ENCODE measurements at places on chromosomes 2 and 18.

DNA sequence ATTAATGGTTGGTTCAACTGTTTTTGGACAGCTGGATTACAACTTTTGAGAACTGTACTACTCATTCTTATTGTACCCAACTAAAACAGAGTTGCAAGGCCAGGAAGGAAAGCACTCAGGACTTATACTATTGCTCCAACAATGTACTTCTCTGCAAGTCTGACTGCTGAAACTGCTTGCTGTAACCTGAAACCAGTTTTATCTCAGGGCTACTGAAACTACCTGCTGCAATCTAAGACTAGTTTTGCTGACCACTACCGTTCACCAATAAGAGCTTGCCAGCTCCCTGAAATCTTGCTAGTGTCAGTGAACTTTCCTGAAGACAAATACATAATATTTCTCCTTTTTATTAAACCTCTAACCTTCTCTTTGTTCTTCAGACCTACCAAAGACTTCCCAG, 157.3 kb downstream of the CDCA7 start:
- DNase-seq, result no peak

- no peak for DNase-seq
Observed at GRCh38 chr2:102359527-102359926, 3.9 kb downstream of the IL18R1 start.

DNA sequence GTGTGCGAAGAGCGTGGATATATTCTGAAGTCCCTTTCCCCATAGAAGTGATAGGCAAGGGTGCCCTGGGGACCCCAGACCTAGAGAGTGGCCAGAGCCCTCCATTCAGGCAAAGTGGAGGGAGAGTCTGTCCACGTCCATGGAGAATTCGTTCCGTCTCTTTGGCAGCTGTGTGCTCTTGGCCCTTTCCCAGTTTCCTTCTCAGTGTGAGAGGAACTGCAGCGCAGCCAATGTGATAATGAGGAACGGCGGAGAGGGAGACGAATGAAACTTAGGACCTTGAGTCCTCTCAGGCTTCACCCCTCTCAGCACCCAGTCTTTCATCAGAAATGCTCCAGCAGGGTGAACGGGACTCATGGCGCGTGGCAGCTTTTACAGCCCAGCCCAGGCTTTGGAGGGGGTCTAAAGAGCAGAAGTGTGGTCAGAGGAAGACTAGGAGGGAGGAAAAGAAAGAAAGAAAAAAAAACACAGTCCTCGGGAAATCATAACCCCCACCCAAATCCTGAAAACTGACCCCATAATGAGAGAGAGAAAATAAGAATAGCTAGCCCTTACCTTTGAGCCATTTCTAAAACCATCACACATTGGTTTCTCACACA, 95.0 kb upstream of the RIOK3 start:
- no peak for DNase-seq

DNA sequence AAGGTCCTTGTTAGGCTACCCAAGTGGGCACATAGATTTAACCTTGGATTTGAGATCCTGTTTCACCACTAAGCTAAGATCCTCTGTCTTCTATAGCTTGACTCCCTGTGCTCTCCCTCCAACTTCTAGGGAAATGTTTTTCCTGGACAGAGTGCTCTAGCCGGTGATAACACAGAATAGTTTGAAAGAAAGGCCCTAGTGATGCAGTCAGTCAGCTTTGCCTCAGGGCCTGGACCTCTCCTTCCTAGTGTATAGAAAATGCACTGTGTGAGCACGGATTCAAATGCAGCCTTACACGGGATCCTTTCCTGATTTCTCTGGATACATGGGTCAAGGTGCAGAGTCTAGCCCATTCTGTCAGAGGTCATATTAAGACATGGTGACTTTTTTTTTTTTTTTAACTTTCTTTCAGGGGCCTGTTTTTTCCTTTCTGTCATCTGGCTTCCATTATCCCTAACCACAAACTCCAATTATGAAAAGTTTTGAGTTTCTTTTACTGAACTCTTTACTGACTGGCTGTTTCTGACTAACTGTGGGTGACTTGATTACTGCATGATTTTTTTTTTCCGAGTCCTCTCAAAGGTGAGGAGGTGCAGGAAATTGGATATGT, 122.6 kb downstream of the LRP1B start:
- DNase-seq, result no peak

DNA sequence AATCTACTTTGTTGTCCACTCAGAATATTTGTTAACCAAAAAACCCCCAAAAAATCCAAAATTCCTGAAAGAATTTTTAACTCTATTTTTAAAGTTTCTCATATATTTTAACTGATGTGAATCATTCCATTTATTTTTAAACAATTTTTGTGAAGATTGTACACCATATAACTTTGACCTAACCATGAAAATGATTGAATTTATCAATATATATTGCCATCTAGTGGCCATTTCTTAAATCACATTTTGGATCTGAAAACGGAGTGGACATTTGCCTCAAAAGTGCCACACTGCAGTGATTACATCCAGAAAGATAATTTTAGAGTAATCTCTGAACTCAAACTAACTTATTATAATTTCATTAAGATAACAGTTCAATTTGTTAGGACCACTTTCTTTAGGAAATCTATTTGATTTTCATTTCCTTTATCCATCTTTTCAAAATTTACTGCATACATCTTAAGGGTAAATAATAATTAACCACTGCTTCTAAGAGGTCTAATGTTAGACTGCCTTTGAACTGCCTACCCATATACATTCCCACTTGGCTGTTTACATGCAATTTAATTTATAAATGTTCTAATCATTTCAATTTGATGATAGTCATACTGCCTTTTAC, 71.1 kb downstream of the DSC3 start:
- DNase-seq, result no peak

DNA sequence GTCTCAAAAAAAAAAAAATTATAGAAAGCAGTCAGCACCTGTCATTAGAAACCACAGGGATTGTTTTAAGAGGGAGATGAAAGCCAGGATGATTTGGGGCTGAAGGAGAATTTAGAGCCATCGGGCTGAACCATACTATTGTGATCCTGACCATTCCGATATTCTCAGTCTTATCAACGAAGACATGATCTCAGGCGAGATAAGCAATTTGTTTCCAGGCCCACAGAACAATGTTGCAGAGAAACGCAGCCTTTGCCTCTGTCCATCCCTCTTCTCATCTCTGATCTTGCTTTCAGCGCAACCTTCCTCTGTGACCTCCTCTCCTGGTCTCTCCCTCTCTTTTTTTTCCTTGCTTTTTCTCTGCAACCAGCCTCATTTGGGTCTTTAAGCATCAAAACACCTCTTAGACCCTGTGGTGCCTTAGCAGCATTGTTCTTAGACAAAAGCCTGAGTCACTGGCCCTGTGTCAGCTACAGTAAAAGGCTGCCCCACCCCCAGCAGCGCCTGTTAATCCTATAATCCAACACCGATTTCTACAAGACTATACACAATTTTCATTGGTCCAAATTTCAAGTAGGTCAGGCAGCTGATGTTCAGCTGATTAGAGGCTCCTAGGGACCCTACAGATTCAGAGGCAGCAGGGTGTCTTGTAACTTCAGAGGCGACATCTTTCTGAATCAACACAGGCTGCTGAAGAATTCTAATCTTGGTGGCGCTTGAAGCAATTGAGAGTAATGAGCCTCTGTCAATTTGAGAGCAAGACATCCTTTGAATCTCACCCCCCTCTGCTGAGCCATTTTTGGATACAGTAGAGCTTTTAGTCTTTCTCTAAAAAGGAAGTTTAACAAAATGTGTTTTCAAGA, 206.0 kb downstream of the NCK2 start:
- DNase-seq, result no peak

- DNase-seq, result no peak
Observed at GRCh38 chr2:188391354-188391753, 99.7 kb downstream of the GULP1 start.

GRCh38 chr2:191410646-191411436, 165.6 kb downstream of the MYO1B start:
- no peak for DNase-seq

DNA sequence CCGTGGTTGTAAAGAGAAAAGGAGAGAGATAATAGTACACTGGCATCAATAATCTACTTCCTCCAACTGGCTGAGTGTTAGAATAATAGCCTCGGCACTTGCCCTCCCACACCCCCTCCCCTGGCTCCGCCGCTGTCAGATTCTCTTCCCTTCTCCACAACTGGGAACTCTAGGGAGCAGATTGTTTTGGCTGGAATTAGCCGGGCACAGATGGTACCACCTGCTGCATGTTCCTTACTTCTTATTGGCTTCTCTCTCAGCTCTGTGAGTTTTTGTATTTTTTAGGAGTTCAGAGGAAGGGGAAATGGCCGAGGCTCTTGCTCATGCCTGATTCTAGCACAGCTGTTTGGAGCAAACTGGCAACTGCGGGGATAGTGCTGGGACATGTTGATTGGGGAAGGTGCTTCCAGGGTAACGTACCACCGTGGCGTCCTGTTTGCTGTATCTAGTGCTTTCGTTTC, 140.0 kb downstream of the ZEB2 start:
- DNase-seq, result no peak

DNA sequence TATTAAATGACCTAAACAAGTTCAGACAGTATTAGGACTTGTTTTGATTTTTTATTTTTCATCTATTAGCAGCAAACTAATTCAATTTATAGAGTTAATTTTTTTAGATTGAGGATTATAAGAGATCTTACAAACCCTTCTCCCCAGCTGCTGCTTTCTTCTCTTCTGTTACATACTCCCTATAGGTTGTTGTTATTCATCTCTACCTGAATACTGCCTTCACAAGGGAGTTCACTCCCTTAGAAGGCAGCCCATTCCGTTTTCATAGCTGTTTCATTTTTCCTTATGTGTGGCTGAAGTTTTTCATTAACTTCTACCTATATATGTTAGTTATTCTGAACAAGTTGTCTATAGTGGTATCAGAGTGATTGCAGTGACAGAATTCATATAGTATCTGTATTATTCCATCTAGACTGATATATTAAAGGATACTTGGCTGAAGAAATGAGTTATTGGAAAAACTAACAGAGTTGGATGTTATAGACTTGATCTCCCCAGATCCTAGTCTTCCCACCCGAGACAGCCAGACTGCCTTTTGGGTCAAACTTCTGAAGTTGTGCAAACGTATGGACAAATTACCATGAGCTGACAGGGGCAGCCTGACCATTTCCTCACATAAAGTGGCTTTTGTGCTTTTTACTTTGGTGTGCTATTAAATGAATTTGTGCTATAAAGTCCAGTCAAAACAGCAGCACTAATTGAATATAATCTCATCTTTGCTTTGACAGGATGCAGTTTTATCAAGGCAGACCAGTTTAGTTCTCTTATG, 8.7 kb downstream of the GLS start:
- DNase-seq, result no peak

DNA sequence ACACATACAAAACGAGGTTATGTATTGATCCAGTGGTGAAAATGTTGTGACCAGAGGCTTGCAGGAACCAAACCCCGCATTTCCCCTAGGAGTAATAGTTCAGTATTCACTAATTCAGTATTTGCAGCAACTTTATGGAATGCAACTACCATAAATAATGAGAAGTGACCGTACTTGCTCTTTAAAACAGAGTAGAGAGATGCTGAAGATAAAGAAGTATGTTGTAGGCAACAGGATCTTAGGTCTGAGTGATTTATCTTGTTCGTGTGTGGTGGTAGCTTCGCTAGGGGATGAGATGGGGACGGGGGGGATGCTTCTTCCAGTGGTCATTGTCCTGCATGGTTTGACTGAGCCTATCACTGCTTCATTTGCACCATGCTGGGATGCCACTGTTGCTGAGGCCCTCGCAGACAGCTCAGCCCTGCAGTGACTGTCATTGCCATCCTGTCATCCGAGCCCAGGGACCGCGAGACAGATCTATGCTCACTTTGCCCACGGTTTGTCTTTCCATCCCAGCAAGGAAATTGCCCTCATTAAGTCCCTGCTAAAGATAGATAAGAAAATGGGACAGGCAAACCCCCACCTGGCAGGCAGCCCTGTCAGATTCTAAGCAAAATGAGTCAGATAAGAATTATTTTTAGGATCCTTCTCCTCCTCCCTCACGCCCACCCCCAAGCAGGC, 181.3 kb downstream of the CTIF start:
- DNase-seq, result no peak

DNA sequence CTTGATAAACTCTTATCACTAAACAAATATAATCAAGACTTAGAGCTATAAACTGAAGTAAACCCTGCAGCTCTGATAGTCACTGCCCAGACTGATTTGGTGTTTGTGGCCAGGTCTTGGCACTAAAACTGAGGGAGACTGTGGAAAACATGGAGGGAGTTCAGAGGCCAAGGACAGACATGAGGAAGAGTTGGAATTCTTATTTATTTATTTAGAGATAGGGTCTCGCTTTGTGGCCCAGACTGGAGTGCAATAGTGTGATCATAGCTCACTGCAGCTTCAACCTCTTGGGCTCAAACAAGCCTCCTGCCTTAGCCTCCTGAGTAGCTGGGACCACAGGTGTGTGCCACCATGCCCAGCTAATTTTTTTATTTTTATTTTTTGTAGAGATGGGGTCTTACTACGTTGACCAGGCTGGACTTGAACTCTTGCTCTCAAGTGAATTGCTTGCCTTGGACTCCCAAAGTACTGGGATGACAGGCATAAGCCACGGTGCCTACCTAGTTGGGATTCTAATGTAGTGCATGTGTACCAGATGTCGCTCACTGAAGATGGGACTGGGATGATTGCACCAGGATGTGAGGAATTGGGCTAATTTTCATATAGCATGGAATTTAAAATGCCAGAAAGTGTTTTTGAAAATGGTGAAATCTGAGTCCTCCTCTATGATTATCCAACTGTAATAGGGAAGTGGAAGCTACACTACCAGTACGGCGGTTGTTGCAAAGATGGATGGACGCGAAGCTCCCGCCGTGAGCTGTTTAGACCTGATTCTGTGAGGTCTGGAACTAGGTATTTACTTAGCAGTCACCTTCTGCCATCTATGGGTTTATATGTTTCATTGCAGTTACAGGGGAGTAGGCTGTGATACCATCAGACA, 52.7 kb upstream of the CTLA4 start:
- DNase-seq, result no peak

DNA sequence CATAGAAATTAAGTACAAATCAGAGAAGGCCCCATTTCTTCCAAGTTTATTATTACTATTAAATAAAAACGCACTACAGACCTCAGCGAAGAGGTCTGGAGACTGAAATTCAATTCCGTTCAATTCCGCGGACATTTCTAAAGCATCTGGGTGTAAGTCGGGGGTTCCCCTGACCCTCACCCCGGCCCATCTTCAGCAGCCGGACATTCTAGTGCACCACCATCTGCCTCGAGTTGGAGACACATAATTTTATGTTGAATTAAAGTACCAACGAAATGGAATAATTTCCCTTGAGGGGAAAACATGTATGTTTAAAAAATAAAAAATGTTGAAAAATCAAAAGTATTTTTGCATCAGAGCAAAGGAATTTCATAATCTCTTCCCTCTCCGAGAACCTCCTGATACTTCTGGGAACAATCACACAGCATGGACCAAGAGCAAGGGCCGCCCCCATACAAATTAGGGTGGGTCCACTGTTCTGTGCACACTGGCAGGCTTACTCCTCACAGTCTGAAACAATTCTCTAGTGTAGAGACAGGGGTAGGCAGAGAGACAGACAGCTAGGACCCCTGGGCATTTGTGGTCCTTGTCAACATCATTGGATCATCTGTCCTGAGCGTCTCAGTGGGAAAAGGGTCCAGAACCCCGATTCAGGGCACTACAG, 29.3 kb downstream of the MBP start:
- no peak for DNase-seq

GRCh38 chr2:157874348-157874747, 1.8 kb downstream of the ACVR1 start:
- DNase-seq, result no peak

Data from stimulated activated CD4-positive, alpha-beta T cell treated with anti-CD3 and anti-CD28 coated beads, TNF-alpha, amount 100 ng/mL, for 4 hours (primary cell).